ENCODE measurements at places on chromosomes 1 and 21.

DNA sequence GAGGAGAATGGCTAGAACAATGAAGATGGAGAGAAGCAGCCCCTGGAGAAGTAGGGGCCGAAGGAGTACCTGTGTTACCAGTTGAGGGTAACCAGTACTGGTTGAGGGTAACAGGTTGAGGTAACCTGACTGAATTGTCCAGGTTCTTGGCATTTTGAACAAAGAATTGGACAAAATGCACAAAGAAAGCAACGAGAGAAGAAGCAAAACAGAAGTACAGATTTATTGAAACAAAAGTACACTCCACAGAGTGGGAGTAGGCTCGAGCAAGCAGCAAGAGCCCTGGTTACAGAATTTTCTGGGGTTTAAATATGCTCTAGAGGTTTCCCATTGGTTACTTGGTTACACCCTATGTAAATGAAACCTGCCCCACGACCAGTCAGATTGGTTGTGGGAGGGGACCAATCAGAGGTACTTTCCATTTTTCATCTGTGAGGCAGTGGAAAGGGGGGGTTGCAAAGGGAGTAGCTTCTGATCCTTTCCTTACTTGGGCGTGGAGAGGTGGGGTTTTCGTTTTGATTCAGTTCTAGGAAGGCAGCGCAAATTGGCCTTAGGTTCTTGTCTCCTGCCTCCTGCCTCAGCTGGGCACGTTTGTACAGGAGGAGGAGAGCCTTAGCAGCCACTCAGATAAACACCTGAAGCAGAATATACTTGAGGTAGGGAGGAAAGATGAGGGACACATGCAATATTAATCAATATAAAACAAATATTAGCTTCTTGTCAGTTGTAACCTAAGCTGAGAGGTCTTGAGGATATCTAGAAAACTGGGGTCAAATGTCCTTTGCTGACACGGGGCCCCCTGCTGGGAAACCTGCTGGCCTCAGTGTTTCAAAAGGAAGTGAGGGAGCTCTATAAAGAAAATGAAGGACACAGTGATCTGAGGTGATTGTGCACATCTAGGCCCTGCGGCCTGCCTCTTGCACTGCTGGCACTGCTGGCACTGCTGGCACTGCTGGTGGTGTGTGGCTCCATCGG lies 14.3 kb upstream of the LSM10 start:
- DNase-seq = no peak
- H3K27ac ChIP-seq = no peak overlapping the region
- no peaks in the 10 kb centered on the region for H3K36me3 ChIP-seq
- no peaks in the 10 kb centered on the region for H3K27me3 ChIP-seq

- H3K27ac ChIP-seq = no peak overlapping the region
- peaks cover 15% of the 10 kb centered on the region for H3K4me1 ChIP-seq
- DNase-seq = no peak
Observed at GRCh38 chr1:94646141-94646643, 104.6 kb upstream of the F3 start.

GRCh38 chr1:207444514-207445217 lies 9.5 kb upstream of the CR2 start:
- no peaks in the 10 kb centered on the region for H3K36me3 ChIP-seq
- no peaks in the 10 kb centered on the region for H3K4me1 ChIP-seq
- no peak overlapping the region for H3K27ac ChIP-seq
- no peaks in the 10 kb centered on the region for H3K27me3 ChIP-seq

DNA sequence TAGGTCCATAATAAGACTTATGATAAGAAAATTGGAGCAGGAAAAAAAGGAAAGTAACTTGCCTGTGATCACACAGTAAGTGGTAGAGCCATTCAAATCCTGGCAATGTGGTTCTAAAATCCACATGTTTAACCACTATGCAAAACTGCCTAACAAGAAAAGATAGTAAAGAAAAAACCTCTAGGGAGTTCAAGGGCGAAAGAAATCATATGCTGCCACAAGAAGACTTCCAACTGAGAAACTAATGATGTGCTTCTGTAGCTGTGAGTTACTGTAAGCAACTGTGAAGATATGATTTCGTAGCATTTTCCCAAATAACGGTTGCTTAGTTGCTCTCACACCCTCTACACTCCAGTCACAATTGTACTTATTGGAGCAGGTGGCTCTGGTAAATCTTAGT lies 20.9 kb upstream of the LYPLAL1 start:
- DNase-seq = no peak
- H3K4me3 ChIP-seq = no peak overlapping the region
